ENCODE measurements at places on chromosomes 4 and X. TPM values are rescaled to one million over a fixed set of nuclear protein-coding genes. Genes with fewer than 3 reads are reported as not detected.

DNA sequence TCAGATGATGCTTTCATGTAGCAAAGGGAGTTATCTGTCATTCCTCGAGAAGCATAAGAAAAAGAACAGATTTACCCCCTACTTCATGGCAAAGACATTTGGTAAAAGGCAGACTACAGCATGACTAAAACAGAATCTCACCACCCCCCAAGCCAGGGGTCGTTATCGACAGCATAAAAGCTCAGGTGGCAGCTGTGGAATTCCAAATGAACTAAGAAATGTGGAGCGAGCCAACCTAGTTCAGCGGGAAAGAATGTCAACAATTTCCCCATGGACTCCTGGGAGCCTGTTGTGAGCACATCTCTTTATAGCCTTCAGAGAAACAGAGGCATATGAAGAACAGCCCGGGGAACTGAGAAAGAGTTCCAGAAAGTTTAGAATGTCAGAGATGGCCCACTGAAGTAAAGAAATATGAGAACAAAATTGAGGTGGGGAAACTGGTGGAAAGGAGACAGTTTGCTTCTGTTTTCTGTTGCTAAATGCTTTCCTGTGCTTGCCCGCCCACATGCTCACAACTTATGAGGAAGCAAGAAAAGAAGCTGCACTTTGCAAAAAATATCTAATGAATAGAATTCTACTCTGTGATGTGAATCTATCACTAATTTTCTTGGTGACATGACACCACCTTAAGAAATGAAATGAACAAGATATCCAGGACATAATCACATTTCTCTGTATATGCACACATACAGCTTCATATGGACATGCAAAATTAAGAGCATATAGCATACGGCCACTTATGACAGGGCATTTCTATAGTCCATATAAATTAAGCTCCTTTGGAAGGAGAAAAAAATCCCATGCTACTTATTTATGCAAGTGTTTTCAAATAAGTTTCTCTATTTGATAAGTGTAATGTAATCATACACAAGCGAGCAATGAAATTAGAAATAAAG lies 135.3 kb upstream of the MID1 start:
- no peak for DNase-seq

DNA sequence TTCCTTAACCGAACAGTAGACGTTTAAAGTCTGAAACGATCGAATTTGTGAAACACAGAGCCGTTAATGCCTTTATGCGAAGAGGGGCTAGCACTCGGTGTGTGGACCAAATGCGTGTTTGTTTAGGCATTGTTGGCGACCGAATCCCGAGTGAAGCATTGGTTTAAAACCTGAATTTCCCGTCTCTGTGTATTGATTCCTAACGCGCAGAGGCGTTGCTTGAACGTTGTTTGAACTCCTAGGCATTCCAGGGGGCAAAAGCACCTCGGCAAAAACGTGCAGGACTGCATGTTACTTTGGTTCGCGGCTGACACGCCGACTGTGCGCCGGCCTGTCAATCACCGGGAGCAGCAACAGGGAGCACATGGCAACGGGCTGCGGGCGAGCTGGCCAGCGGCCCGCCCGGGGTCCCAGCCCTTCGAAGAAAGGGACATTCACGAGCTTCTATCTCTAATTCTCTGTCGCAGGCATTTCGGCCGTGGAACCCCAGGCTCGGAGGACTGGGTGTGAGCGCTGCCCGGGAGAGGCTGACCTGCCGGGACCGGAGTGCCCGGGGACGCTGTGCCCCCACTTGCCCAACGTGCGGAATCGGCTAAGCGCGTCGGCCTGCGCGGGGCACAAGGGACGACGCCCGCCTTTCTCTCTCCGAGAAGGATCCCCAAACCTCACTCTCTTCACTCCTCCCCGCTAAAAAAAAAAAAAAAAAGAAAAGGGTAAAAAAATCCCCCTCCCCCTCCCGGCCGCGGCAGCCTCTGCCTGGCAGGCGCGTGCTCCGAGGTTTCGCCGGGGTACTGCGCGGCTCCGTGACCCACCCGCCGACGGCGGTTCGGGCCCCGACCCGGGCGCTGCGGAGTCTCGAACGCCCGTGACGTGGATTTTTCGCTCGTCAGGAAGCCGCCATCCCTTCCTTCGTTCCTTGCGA lies 810 bp downstream of the SPRY1 start:
- peak; percentile 65 for DNase-seq

- no peak for DNase-seq
Measured at GRCh38 chr4:24024605-24025004, 134.8 kb upstream of the PPARGC1A start.

CENPVL1 gene
- total RNA-seq: not detected

- DNase-seq: no peak
Measured at GRCh38 chrX:65750674-65751469, 83.4 kb downstream of the MSN start.

All from mammary epithelial cell (primary cell).